ENCODE measurements at places on chromosomes 1 and 21.
A peak's percentile ranks its signal among the peaks of the same experiment; 100 is the strongest.

DNA sequence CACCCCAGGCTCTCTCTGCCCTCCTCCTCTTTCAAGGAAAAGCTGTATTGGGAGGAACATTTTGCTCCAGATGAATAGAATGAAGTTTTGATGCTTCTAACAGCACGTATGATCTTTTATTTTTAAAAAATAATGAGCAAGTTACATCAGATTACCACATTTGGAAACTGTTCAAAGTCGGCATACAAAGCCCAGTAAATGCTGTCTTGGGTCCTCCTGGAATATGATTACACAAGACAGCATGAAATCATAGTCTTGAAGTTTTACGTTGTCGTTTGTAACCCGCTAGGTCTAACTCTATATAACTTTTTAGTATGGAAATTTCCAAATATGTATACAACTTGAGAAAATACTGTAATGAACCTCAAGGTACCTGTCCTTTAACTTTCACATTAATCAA is 385.6 kb downstream of the HLX start:
- DNase-seq = no peak

- DNase-seq = no peak
Observed at GRCh38 chr1:224770336-224770693, 154.2 kb downstream of the CNIH3 start.

DNA sequence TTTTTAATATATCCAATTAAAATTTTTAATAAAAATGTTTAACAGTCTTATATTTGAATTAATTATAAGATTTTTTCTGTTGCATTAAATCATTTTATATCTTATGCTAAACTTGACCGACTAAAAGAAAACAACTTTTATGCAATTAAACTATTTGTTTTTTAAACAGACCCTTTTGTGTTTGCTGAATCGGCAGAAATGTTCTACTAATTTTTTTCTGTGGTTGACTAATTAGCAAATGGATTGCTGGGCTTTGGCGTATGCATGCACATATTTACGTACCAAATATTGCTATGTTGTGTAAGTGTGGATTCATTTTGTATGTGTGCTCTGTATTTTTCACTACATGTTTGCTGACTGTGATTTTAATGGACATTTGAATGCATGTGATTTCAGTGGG is 174.8 kb downstream of the PBX1 start:
- DNase-seq = no peak

GRCh38 chr1:26692793-26693490 is 2.9 kb upstream of the ARID1A start:
- peak; percentile 70 for DNase-seq

DNA sequence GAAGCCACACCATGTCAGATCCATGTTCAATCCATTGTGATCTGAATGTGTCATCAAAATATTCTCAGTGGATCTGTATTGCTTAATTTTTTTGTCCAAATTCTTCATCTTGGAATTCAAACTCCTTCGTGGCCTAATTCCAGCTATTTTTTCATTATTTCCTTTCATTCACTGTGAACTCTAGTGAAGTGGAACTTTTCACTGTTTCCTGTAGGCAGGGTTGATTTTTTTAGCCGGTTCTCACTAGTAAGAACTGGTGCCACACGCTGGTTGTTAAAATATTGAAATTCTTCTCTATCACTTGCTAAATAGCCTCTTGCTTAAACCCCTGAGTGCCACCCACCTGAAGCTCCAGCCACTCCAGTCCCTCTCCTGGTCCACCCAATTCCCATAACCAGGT is 7.6 kb upstream of the S100A11 start:
- DNase-seq = no peak

GRCh38 chr1:54227091-54227602 is 27.2 kb downstream of the MRPL37 start:
- DNase-seq = no peak

All from stimulated activated CD8-positive, alpha-beta memory T cell treated with anti-CD3 and anti-CD28 coated beads, Interleukin-7, amount 100 ng/mL, for 1 hour (primary cell).